Hepatic stellate cell (primary cell): ENCODE measurements at places on chromosomes 11 and 22.

DNA sequence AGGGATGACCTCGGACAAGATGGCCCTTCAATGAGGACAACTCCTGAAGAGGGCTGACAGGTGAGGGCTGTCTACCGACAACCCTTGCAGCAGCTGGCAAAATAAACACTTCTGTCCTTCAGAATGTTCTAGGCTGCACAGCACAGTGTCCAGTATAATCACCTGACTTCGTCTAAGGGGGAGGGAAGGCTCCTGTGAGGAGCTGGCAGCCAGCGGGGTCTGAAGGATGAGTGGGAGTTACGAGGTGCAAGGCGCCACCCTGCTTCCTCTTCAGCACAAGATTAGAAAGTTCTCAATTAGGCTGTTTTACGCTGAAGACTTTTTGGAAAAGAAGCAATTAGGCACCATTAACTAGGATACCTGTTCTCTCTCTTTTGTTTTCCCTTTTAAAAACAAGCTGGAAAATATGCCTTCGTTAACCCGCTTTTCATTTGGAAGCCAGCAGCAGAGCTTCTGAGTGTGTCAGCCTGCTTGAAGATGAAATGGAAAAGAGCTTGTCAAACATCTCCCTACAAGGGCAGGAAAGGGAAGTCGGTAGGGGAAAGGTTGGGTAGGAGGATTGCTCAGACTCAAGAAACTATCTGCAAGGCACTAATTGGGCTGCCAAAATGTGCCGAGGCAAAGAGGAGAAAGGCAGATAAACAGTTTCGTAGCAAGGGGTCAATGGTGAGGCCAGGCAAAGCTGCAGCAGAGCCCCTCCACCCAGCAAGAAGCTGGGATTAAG, 592.2 kb upstream of the CADM1 start:
- DNase-seq: no peak

DNA sequence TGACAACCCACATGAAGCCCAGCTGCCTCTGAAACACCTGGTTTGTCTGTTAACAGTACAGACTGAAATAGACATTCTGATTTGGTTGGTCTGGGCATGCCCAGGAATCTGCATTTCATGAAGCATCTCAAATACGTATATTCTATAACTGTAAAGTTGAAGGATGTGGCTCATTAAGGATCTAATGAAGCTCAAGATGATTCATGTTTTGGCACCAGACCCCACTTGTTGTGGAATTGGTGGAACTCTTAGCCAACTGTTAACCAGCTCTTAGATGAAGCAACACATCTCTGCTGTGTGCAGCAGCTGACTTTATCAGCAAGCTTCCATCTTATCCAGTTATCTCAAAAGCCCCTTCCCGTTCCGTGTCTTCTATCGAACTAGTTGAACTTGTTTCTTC, 232.2 kb downstream of the INSC start:
- DNase-seq: no peak

GRCh38 chr11:76707293-76707825, 36.8 kb upstream of the LRRC32 start:
- DNase-seq: no peak

- DNase-seq: peak; percentile 35
Measured at GRCh38 chr11:126546191-126546590, 190.7 kb downstream of the ST3GAL4 start.
